ENCODE measurements at places on chromosomes 5 and 9. TPM values are rescaled to one million over a fixed set of nuclear protein-coding genes. Genes with fewer than 3 reads are reported as not detected.

DNA sequence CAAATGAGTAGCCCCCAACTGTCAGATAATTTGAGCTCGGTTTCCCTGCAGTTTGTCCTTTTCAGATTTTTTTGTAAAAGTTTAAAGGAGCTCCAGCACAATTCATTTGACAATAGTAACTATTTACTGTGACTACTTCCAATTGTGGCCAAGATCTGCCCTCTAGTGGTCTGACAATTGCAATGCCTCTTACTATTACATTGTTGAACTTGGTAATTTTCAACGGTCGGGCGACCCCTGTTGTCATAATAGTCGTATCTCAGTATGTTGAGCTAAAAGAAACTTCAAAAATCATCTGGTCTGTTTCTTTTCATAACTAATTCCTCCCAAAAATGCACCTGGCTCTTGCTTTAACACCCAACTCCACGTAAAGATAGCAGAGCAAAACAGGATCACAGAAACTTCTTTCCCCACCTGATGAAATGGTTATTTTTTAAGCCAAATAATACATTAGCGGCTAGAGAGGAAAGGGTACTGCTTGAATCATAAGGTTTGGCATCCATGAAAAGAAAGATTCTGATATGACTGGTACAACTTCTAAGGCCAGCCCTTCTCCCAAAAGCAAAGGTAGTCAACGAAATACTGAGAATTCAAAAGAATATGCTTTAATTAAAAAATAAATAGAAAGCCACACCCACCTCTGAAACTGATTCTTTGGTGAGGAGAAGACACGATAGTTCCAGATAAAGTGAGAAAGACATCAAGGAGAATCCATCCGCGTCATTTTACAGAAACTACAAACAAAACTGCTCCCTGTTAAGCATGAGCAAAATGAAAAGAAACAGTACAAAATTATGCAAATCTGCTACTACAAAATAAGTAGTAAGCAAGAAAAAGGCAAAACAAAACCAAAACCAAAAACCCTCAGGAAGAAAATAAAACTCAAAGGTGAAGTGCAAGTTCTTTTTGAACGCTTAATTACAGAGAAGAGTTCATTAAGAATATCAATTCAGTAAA lies 76.9 kb upstream of the HTR4 start:
- peak; percentile 92 for DNase-seq

- DNase-seq: no peak
Measured at GRCh38 chr5:159593518-159594073, 263.3 kb upstream of the IL12B start.

GRCh38 chr5:61866930-61867329 lies 439.1 kb upstream of the KIF2A start:
- DNase-seq: no peak

GRCh38 chr9:136151214-136151804 lies 32.6 kb upstream of the TMEM250 start:
- no peak for DNase-seq

DNA sequence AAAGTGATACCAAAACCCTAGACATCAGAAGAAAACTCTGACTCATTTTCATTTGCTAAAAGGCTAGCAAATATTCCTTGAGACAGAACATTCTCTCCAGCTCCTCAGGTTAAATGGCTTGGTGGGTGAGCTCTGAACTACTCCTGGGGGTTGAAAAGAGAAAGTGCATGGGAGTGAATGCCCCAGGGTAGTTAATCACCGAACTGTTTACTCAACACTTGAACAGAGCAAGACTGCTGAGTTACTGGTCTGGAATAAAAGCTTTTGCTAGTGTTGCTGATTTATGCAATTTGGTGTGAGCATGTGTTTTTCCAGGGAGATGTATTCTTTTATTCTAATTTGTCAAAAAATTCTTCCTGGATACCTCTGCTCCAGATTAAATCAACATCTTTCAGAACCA lies 88.3 kb upstream of the PRDM9 start:
- DNase-seq: no peak

DNA sequence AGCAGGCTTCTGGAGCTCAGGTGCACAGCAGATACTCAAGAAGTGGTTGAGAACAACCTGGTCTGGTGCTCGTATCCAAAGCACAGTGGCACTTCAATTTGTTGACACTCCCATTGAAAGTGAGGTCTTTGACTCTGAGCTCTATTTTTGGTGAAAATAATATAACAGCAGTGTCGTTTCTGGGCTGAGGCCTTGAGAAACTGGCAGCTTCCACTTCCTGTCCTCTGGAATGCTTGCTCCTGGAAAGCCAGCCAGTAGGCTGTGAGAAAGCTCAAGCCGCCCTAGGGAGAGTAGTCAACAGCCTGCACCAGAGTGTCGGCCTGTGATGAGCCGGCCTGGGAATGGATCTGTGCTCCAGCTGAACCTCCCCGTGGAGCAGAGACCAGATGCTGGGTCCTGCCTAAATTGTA lies 6.8 kb upstream of the SUSD3 start:
- peak; percentile 65 for DNase-seq

DNA sequence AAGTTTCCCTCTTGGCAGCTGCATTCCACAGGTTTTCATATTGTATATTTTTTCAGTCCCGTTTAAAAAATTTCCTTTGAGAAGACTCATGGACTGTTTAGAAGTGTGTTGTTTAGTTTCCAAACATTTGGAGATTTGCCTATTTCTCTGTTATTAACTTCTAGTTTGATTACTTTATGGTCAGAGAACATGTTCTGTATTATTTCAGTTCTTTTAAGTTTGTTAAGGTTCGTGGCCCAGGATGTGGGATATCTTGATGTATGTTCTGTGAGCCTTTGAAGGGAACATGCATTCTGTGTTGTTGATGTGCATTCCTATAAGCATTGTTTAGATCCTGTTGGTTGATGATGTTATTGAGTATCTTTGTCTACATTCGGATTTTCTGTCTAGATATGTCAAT lies 153.6 kb downstream of the CACNA1B start:
- DNase-seq: no peak

SLC31A2 gene
- total RNA-seq: 8.9 TPM

C5orf58 gene
- total RNA-seq: 1.7 TPM

IFNA13 gene
- total RNA-seq: 8.2 TPM

LPAR1 gene
- 78.0 TPM for total RNA-seq

PPIC gene
- total RNA-seq: 160 TPM
